Stimulated activated CD4-positive, alpha-beta T cell treated with anti-CD3 and anti-CD28 coated beads, Interleukin-12 subunit alpha, Interleukin-12 subunit beta, amount 100 ng/mL, for 4 hours (primary cell): ENCODE measurements at places on chromosomes 11 and 22.

DNA sequence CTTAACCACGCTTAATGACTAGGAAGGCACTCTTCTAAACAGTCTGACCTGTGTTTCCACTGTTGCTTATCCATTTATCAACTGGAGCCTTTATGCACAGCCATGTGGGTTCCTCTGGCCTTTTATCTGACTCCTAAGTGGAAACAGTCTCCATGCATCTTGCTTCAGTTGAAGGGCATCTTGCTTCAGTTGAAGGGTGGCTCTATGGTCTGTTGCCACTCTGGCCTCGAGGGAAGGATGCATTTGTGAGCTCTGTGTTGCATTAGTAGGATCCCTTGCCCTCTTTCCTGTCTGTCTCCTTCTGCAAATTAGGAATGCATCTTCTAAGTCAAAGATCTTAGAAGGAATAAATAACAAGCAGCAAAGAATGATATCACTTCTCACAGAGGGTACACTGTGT is 25.8 kb upstream of the C11orf96 start:
- DNase-seq: no peak

GRCh38 chr22:26431261-26431995 is 2.4 kb downstream of the ASPHD2 start:
- DNase-seq: no peak

- DNase-seq: no peak
Measured at GRCh38 chr22:40485813-40486667, 115.6 kb downstream of the SGSM3 start.

GRCh38 chr22:27019827-27020226 is 362.4 kb downstream of the MIAT start:
- no peak for DNase-seq

DNA sequence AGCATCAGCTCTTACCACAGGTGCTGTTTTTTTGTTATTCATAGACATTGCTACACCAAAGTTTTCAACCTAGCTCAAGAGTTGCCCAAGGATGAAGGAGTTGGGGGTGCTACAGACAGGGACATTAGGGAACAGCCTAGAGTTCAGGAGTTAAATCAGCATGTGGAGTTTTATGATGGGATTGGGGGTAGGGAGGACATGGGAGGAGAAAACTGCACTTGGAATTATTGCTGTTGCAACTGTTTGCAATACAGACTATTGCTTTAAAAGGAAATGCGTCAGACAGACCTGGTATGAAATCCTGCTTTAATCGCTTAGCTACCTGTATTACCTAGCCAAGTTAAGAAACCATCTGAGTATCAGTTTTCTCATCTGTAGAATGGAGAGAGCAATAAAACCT is 6.3 kb downstream of the TMA7B start:
- no peak for DNase-seq
